ENCODE measurements at places on chromosomes 11 and 22.
A peak's percentile ranks its signal among the peaks of the same experiment; 100 is the strongest.

DNA sequence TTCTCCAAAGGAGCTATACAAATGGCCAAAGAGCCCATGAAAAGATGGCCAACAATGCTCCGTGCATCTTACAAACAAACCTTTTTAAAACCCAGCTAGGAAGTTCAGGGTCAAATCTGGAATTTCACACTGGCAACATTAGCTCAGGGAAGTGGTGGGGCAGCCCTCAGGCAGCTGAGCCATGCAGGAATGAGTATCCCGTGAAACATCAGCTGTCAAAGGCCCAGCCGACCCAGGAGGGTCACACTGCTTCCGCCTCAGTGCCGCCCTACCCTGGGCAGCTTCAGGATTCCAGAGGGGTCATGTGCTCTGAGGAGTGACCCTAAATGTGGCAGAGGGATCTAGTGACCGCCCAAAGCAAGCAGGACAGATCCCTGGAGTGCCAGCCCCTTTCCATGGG, 73.4 kb downstream of the LINC01488 start:
- no peak for DNase-seq

GRCh38 chr11:32030875-32031503, 59.9 kb upstream of the RCN1 start:
- DNase-seq: no peak

GRCh38 chr11:21566521-21567117, 626.3 kb upstream of the ANO5 start:
- DNase-seq: no peak

GRCh38 chr11:74453373-74453975, 13.9 kb downstream of the KCNE3 start:
- DNase-seq: peak; percentile 63

DNA sequence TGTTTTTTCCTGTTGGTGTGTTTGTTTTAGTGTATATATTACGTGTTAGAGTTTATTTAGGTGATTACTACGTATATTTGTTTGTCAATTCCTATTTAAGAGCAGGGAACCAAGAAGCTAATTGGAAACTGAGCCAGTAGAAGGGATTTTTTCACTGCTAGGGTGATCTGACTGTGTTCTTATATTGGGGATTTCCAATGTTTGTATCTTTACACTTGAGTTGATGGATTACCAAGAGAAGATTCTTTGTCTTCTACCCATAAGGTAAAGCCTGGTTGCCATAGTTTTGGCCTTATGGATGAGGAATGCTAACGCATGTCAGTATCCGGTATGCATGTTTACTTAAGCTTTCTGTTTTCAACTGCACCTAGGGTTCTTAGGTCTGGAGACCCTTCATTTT, 35.6 kb downstream of the SIK2 start:
- no peak for DNase-seq

DNA sequence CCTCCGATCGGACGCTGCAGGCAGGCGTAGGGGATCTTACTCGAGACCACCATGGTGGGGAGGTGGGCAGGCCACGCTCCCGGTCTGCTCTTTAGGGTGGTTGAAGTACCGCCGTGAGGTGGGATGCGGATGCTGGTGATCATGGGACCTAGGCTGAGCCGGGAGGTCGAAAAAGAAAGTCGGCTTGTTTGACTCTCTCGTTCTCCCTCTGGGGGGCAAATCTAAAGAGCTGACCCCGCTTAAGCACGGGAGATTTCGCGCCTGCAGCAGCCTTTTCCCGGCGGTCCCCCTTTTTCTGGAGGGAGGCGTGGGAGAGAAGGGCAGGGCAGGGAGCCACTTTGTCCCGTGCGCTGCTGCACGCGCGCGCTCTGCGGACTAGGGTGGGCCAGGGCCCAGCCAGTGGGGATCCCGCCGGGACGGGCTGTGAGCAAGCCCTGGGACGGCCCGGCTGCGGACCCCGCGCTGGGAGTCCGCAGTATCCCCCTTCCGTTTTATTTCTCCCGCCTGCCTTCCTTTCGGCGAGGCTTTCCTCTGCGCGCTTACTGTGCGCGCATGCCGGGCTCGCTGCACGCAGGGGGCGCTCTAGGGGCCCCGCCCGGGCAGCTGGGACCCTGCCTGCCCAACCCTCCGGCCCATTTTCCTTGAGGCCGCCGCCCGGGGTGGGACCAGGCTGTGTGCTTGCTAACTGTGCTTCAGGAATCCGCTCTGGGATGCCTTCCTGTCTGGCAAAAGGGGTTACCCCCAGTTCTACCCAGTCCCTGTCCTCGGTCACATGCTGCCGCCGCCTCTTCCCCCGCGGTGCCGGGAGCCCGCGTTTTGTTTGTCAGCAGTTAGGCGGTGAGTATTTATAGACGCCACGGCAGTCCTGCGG, 81.0 kb downstream of the PRR5L start:
- peak; percentile 79 for DNase-seq

DNA sequence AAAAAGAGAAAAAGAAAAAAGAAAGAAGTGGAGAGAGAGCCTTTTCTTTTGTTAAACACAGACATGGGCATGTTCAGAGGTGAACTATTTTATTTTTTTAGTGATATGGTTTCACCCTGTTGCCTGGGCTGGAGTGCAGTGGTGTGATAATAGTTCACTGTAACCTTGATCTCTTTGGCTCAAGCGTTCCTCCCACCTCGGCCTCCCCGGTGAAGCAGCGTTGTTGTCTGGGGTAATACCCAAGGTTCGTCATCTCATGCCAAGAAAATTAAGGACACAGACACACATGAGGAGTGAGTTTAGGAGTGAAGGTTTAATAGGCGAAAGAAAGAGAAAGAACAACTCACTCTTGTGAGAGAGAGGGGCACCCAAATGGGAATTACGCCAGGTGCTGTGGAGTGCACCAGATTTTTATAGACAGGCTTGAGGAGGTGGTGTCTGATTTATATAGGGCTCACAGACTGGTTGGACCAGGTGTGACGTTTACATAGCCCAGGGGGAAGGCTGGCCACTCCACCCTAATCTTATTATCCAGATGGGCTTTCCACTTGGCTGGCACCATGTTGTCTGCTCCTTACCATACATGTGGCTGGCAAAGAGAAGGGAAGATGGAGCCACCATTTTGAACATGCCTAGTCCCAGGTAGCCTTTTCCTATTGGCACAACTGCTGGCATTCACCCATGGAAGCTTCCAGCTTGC, 42.3 kb downstream of the GRAMD1B start:
- no peak for DNase-seq

GRCh38 chr11:110529043-110529442, 99.3 kb downstream of the FDX1 start:
- no peak for DNase-seq

Measured in SK-N-SH (cell line).